ENCODE measurements at places on chromosomes 2 and 18.

DNA sequence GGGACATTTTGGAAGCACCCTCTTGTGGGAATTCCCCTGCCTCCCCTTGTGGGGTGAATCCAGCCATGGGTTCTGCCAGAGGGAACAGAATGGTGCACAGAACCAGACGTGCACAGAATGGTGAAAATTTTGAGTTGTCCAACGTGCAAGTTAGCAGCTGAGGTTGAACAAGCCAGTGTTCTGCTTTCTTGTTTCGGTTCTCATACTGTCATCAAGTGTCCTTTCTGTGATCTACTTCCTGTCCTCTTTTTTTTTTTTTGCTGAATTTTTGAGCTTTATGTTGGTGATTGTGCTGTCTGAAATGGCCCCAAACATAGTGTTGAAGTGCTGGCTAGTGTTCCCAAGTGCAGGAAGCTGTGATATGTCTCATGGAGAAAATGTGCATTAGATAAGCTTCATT, 21.5 kb upstream of the REEP1 start:
- no peak for DNase-seq

GRCh38 chr2:98484121-98484557, 39.5 kb downstream of the INPP4A start:
- no peak for DNase-seq

DNA sequence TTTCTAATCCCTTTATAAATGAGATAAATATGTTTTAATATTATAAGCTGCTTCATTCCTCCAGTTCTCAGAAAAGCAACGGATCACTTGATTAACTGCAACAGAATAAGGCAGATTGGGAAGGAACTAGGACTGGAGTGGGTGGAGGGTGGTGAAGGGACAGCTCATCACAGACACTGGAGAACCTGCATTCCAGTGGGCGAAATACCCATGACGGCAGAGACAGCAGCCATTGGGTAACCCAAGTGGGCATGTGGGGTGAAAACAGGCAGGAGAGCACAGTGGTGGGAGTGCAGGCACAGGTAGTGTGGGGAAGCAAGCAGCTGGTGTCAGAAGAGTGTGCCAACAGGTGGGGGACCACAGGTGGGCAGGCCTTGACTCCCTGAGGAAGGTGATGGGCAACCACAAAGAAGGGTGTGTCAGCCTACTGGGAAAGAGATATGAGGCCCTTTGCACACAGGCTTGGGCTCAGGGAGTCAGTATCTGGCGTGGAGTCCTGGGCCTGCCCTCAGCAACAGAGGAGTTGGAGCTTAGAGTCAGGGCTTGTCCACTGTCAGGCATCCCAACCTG, 27.2 kb downstream of the DPYSL5 start:
- DNase-seq: no peak

DNA sequence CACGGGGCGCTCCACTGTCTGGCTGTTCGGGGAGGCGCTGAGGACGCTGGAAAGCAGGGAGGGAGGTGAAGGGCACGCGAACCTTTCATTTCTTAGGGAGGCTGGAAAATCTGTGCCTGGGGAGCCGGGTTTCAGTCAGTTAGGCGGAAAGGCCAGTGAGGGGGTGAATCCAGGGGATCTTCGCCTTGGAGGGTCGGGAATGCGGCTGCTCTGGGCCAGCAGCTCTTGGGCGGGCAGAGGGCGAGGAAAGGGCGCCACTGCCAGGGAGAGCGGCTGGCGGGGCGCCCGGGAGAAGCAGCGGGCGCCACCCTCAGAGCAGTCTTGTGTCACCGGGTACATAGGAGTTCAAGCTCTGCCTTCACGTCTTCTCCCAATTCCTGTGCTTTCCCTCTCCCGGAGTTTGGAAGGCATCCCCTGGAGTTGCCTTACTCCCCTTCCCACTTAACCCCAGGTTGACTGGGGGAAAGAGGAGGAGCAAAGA, 1.4 kb downstream of the CCDC85A start:
- DNase-seq: peak; percentile 36

GRCh38 chr2:101736861-101737291, 39.4 kb downstream of the MAP4K4 start:
- DNase-seq: no peak

- DNase-seq: no peak
Measured at GRCh38 chr2:237201461-237202287, 116.0 kb downstream of the COPS8 start.

DNA sequence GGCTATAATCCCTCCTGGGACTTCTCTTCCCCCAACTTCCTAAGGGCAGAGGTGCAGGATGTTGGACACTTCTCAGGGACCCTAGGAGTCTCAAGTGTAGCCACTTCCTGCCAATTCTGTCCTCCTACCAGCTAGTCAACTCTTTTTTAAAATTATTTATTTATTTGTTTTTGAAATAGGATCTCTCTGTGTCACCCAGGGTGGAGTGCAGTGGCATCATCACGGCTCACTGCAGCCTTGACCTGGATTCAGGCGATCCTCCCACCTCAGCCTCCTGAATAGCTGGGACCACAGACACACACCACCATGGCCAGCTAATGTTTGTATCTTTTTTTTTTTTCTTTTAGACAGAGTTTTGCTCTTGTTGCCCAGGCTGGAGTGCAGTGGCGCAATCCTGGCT, 11.5 kb downstream of the SFTPB start:
- DNase-seq: no peak

GRCh38 chr18:73782405-73782804, 365.2 kb downstream of the FBXO15 start:
- DNase-seq: no peak

- DNase-seq: no peak
Measured at GRCh38 chr2:10056439-10056838, 13.1 kb downstream of the KLF11 start.

- no peak for DNase-seq
Measured at GRCh38 chr18:53543711-53544110, 680.8 kb downstream of the MBD2 start.

GRCh38 chr18:48987821-48988220, 37.1 kb upstream of the SMAD7 start:
- DNase-seq: no peak

- no peak for DNase-seq
Measured at GRCh38 chr2:158716121-158716791, 78.9 kb upstream of the DAPL1 start.

- peak; percentile 72 for DNase-seq
Measured at GRCh38 chr2:84971510-84972206, 697 bp downstream of the KCMF1 start.

- DNase-seq: no peak
Measured at GRCh38 chr2:226836548-226836885, 663 bp downstream of the RHBDD1 start.

GRCh38 chr2:187566266-187566665, 12.0 kb upstream of the TFPI start:
- no peak for DNase-seq

- DNase-seq: peak; percentile 16
Measured at GRCh38 chr2:162333968-162334367, 10.0 kb upstream of the GCA start.

GRCh38 chr2:214004463-214004862, 406.4 kb upstream of the VWC2L start:
- DNase-seq: no peak

Measured in nephron progenitor cell (in vitro differentiated cells).